ENCODE measurements at places on chromosomes 4 and X.

GRCh38 chr4:77617203-77617602 is 11.6 kb downstream of the CXCL13 start:
- DNase-seq, result no peak

DNA sequence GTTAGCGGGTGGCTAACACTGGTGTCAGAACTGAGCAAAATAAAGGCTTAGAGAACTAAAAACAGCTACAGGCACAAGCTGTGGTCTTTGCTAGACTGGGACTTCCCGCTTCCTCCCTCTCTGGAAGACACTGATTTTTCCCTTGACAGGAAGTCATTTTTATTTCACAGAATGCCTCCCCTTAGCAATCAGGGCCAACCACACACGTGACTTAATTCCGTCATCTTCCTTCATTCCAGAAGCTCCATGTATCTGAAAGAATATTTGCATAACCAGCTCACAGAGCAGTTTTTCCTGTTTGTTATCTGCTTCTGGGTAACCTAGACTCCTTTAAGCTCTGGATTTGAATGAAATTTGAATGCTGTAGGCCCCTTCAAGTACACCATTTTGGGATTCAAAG is 327.5 kb upstream of the FRG1 start:
- peak; percentile 65 for DNase-seq

GRCh38 chr4:67608027-67608426 is 49.5 kb downstream of the STAP1 start:
- DNase-seq, result no peak

DNA sequence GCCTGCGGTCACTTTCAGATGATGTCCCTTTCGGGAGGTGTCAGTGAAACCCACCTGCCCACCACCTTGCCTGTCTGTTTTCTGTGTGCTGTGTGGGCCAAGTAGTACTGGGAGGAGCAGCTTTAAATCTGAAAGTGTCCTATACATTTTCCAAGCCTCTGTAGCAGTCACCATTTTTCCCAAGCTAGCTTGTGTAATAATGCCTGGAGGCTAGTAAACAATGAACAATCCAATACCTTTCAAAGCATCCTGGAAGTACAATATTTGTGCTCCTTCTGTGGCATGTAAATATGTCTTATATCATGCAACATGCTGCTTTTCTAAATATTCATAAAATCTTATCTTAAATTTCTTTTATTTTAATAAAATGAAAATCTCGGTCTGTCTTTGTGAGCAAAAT is 111.6 kb upstream of the C1GALT1C1 start:
- DNase-seq, result no peak

- DNase-seq, result no peak
Measured at GRCh38 chrX:102968216-102968615, 31.1 kb downstream of the RAB40AL start.

- DNase-seq, result peak; percentile 58
Measured at GRCh38 chrX:152904151-152905080, 6.5 kb downstream of the ZNF185 start.

DNA sequence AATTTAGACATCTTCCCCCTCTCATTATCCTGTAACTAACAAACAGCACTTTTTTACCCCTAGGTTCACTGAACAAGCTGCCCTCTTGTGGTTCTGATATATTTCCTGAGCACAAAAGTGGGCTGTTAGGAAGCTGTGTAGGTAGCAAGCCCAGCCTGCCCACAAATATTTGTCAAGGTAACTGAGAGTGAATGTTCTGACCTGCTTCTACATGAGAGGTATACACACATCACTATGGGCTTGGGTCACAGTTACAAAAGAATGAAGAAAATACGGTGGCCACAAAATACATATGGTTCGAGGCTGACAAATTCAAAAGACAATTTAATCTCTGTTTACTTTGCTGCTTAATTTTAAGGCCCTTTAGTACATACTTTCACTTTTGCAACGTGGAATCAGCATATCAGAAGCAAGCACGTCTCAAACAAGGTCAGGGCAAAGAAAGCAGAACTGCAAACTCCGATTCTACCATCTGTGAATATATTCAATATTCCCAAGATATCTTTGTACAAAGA is 78.7 kb downstream of the RBM47 start:
- DNase-seq, result peak; percentile 48

- DNase-seq, result no peak
Measured at GRCh38 chr4:151658959-151659600, 101.7 kb downstream of the GATB start.

DNA sequence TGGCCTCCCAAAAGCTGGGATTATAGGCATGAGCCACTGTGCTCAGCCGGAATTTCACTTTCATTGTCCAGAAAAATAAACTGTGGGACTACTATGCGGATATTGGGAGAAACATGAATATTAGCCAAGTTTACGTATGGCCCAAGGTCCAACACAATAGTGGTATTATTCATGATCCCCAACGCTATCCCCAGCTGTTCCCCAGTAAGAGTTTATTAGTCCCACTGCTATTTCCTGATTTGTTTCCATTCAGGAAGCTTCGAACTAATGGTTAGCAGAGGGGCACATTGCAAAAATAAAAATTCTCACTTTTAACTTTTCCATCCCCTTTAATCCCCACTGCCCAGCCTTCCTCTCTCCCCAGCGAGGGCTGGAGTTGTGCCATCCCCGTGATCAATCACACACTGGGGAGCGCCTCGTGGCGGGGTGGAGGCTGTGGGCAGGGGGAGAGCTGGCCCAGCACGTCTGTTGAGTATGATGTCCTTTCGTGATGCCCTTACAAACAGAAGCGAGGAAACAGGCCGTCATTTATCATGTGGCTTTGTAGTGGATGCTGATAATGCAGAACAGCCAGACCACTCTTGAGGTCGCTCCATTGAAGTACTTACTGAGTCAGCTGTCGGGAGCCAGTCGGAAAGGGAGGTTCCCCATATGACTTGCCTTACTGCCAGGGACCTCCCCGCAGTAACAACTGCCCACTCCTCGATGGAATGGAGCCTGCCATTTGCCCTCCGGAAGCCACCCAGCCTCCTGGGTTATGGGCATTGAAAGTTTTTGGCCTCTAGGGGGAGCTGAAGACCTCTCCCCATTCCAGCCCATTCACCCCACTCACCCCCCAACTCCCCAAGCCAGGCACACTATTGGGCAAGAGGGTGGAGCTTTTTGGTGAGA is 117.0 kb downstream of the KDR start:
- no peak for DNase-seq
